ENCODE measurements at places on chromosomes 5 and 9.
A peak's percentile ranks its signal among the peaks of the same experiment; 100 is the strongest.

- no peak for DNase-seq
Measured at GRCh38 chr5:93793159-93793781, 51.9 kb upstream of the POU5F2 start.

DNA sequence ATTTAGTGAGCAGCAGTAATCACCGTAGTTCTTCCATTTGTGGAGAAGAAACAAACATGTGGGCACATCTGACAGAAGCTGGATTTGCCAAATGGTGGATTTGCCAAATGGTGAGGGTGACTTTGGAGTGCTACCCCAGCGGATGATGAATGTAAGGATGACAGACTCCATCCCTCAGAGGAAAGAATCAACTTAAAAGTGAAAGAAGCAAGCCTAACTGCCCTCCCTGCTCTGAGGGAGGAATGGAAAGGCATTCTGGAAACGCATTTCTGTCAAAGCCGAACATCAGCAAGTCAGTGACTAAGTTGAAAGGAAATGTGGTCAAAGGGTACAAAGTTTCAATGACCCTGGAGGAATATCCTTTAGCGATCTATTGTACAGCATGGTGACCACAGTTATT lies 143.5 kb downstream of the GPBP1 start:
- no peak for DNase-seq

GRCh38 chr9:114452219-114453165 lies 52.8 kb downstream of the WHRN start:
- DNase-seq = peak; percentile 52

DNA sequence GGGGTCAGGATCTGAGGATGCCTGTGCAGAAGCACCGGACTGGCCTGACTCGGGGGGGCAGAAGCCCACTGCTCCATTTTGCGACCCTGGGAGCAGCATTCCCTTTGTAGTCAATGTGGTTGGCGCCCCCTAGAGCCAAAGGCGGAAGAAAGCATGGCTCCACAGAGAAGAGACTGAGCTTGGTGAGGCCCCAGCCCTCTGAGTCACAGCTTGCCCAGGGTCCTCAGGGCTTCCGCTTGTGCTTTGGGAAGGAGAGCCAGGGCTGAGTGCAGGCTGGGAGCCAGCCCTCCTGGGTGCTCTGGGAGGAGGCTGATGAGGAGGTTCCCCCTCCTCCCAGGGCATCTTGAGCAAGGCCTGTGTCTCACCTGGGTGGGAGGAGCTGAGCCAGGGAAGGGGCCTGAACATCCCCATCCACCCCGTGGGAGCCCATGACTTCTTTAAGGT lies 5.5 kb upstream of the AQP3 start:
- DNase-seq = peak; percentile 28

DNA sequence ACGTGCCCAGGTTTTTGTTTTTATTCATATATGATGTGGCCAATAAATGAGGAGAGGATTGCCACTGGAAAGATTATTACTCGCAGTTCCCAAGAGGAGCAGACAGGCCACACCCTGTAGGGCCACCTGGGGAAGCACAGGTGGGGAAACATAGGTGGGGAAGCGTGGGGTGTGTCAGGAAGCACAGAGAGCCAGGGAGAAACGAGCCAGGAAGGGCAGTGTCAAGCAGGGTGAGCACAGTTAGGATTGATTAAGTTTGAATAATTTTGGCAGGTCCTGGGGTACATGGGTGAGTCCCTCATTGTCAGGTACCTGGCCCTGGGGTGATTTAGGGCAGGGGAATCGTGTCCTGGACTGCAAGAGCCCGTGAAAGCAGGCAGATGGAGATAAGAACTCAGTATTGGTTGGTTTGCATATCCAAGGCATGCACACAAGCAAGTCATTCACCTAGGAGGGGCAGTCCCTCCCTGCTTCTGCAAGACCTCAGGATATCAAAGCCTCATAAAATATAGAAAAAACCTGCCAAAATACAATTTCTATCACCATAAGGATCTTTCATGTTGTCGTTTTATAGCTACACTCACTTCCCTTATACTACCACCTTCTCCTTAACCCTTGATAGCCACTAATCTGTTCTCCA lies 22.4 kb downstream of the MVB12B start:
- DNase-seq = no peak

GRCh38 chr9:75023846-75024245 lies 4.2 kb downstream of the CARNMT1 start:
- DNase-seq = no peak

GRCh38 chr9:72704688-72705375 lies 183.4 kb downstream of the TMC1 start:
- no peak for DNase-seq

GRCh38 chr9:129166623-129167557 lies 11.2 kb downstream of the IER5L start:
- peak; percentile 4 for DNase-seq

DNA sequence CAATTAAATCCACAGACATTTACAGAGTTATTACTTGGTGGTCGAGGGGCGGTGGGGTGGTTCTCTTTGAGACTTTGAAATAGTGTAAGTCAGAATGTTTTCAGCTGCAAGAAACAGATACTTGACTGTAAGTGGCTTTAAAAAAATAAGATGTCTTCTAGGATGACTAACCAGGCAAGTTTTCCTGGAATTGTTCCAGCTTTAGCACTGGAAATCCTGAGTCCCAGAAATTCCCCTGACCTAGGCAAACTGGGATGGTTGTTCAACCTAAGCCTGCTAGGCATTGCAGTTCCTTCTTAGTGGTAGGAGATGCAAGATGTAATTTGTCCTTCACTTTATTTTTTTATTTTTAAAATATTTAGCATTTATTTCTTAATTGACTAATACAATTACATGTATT lies 169.5 kb upstream of the POC5 start:
- no peak for DNase-seq

DNA sequence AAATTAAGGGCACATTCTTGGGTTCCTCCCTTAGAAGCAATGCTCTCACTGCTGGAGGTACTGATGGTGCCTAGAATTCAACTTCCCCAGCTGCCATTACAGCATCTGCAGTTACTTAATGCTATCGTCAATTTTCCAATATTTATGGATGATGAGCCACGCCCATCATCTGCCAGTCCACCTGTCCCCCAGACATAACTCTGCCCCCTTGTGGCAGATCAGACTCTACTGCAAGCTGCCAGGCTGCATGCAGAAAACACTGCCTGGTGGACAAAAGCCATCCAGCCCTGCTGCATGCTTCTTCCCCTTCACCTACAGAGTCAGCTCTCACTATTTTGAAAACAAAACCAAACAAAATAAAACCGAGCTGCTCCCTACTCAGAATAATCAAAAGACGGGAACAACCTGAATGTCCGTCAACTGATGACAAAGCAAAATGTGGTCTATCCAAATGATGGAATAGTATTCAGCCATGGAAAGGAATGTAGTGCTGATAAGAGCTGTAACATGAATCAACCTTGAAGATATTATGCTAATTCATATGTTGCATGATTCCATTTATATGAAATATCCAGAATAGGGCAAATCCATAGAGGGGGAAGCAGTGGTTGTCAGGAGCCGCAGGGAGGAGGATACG lies 66.4 kb downstream of the RETREG1 start:
- DNase-seq = no peak

GRCh38 chr5:14153932-14154731 lies 11.0 kb downstream of the TRIO start:
- peak; percentile 22 for DNase-seq

DNA sequence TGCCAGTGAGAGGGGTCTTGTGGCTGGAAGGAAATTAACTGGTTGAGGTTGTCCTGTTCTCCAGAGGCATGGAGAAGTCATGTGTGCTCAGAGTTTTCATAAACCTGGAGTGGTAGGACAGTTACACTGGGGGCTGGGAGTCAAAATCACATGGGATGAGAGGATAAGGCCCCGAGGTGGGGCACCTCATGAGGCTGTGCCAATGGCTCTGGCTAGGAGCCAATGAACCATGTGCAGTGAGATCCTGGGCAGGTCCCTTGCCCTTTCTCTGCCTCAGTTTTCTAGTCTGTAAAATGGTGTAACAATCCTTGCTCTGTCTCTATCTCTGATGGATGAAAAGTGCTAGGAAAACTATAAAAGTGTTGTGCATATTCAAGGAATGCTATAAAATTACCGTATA lies 7.0 kb upstream of the SYNPO start:
- no peak for DNase-seq

GRCh38 chr9:37433867-37434371 lies 11.4 kb downstream of the GRHPR start:
- DNase-seq = no peak

- no peak for DNase-seq
Measured at GRCh38 chr9:109956717-109957440, 176.9 kb downstream of the PALM2AKAP2 start.

DNA sequence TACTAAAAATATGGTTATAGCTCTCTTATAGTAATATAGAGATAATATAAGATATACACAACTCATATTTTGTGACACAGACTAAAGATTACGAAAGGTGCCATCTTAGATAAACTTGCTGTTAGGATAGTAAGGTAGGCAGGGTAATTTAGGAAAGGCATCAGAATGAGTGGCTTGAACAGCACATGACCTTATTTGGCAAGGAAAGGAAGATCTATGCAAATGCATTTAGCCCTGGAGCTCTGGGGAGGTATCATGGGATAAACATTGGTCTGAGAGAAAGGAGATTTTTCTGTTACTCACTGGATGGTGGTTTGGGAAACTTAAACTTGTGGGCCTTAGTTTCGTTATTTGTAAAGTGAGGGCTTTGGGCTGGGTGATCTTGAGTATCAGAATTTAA lies 65.8 kb downstream of the KCTD16 start:
- no peak for DNase-seq

- DNase-seq = no peak
Measured at GRCh38 chr5:176553260-176554085, 4.3 kb downstream of the CDHR2 start.

- no peak for DNase-seq
Measured at GRCh38 chr5:139842321-139842720, 46.7 kb downstream of the PSD2 start.

DNA sequence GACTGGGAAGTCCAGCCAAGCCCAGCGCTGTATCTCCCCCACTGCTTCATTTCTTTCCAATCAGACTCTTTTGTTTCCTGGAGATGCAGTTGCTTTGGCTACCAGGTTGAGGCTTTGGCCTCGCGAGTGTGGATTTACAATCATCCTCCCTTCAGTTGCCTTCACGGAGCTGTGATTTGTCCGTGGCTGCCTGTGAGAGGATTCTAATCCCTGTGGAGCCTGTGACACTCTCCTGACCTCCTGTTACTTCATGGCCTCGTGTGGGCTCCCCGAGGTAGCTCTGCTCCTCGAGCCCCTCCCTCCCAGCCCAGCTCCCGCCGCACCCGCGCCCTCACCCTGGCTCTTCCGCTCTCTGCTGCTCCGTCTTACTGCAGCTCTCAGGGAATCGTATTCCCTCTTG lies 107.2 kb upstream of the STC2 start:
- DNase-seq = no peak

DNA sequence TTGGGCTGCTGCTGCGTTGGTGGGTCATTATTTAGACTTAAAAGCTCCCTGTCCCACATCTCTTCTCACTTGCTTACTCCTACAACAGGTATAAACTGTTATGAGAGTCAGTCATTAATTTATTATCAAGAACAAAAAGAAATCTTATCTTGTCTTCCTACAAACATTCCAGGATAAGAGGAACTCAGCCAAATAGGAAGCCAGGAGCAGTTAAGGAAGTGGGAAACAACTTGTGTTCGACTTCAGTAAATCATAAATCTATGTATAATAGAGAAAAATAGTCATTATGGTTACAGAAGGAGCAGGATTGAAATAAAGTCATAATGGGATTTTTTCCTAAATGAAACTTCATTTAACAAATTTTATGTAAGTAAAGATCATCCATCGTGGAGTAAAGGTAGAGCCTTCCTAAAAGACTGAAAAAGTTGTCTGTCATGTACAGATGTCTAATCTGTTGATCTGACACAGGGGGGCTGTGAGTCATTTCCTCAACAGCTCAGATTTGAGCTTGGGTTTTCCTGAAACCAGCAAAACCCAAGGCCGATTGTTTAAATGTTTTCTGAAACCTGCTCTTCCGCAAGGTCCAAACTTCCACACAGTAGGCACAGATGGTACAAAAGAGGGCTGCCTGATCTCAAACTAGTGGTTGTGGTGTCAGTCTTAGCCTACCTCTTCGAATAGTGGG lies 25.3 kb upstream of the LRRTM2 start:
- no peak for DNase-seq

DNA sequence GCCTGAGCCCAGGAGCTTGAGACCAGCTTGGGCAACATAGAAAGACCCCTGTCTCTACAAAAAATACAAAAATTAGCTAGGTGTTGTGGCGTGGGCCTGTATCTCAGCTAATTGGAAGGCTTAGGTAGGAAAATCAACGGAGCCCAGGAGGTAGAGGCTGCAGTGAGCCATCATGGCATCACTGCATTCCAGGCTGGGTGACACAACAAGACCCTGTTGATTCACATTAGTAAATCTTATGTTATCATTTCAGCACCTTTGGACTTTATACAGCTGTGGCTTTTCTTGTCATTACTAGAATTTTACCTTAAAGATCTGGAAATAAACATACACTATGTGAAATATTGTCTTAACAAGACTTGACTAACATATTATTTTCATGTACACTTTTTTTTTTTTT lies 185.0 kb downstream of the ZNF608 start:
- DNase-seq = no peak

- DNase-seq = peak; percentile 4
Measured at GRCh38 chr5:73694089-73694488, 68.1 kb downstream of the ARHGEF28 start.

DNA sequence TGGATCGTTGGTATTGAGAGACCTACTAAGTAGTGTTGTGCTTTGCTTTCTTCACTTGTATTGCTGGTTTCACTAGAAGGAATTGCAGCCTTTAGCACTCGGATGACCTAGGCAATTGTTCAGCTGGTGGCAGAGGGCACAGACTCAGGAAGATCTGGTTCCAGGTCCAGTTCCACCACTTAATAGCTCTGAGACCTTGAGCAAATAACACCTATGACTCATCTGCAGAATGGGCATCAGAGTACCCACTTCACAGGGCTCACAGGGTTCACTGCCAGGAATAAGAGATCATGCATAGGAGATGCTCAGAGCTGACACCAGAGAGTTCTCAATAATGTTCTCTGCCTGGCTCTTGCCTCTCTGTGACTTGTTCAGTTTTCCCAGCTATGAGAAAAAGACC lies 133.6 kb downstream of the SIL1 start:
- DNase-seq = no peak

DNA sequence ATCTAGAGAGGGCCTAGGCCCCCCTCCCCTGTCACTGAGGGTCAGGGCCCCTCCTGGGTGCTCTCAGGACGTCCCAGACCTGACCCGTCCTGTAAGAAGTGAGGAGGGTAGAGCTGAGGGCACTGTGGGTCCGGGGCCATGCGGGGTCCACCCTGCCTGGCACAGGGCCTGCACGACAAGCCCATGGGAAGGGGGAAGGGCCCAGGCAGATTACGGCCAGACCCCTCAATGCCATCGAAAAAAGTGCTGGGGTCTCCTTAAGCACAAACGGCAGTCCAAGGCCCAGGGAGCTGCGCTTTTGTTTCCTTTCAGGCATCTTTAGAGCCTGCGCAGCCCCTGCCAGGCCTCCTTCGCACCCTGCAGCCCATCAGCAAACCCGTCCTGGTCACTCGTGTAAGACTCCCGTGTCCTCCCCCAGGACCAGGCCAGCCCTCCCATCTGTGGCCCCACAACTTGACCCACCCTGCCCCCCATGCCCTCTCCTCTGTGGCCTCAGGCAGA lies 4.4 kb upstream of the EXOC3 start:
- no peak for DNase-seq

Data from CD4-positive, alpha-beta T cell treated with Interferon gamma for 1 hour (primary cell).